ENCODE measurements at places on chromosomes 16 and 17. TPM values are rescaled to one million over a fixed set of nuclear protein-coding genes. Genes with fewer than 3 reads are reported as not detected.
A peak's percentile ranks its signal among the peaks of the same experiment; 100 is the strongest.

GRCh38 chr16:53061256-53061655 lies 6.5 kb downstream of the CHD9 start:
- no peak overlapping the region for H3K27ac ChIP-seq
- peaks cover 45% of the 10 kb centered on the region for H3K4me1 ChIP-seq
- H3K4me3 ChIP-seq, result no peak overlapping the region

DNA sequence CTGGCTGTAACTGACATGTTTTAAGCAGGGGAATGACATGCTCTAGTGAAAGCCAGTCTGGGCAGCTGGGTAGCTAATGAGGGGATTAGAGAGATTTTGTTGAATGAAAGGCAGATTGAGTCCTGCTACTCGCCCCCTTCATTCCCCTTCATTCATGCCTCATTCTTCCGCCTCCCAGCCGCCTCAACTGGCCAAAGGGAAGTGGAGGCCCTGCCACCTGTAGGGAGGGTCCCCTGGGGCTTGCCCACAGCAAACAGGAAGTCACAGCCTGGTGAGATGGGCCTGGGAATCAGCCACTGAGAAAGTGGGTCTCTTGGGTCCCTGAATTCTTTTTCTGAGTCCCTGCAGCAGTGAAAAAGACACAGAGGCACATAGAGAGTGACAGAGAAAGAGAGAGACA lies 1.1 kb upstream of the CD19 start:
- H3K27ac ChIP-seq, result no peak overlapping the region
- no peak for DNase-seq
- peaks cover 2% of the 10 kb centered on the region for H3K36me3 ChIP-seq
- H3K27me3 ChIP-seq, result peaks cover 3% of the 10 kb centered on the region
- no peak overlapping the region for H3K4me3 ChIP-seq

DNA sequence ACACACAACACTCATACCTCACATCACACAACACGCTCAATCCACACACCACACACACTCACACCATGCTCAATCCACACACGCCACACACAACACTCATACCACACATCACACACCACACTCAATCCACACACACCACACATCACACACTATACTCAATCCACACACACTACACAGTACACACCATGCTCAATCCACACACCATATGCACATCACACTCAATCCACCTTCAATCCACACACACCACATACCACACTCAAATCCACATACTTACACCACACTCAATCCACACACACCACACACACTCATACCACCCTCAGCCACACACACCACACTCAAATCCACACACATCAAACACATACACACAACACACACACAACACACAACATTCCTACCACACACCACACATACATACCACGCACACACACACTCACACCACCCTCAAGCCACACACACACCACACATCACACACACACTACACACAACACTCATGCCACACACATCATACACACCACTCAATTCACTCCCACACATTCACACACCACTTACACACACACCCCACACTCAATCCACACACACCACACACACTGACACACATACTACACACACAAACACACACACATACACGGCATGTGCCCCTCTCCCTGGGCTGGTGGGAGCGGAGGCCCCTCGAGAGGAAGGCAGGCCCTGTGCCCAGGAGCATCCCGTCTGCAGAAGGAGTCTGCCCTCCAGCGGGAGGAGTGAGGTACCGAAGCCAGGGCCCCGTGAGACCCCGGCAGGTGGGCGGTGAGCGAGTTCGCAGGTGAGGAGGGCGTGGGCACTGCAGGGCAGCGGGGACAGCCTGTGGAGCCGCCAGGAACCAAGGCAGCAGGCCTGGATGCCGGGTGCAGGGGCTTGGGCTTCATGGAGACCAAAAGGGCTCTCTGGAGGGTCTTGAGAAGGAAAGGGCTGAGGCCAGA lies 33.1 kb upstream of the RPTOR start:
- no peak for DNase-seq
- H3K4me1 ChIP-seq, result peaks cover 21% of the 10 kb centered on the region
- H3K27me3 ChIP-seq, result no peaks in the 10 kb centered on the region

TAC4 gene
- total RNA-seq, result not detected

DNA sequence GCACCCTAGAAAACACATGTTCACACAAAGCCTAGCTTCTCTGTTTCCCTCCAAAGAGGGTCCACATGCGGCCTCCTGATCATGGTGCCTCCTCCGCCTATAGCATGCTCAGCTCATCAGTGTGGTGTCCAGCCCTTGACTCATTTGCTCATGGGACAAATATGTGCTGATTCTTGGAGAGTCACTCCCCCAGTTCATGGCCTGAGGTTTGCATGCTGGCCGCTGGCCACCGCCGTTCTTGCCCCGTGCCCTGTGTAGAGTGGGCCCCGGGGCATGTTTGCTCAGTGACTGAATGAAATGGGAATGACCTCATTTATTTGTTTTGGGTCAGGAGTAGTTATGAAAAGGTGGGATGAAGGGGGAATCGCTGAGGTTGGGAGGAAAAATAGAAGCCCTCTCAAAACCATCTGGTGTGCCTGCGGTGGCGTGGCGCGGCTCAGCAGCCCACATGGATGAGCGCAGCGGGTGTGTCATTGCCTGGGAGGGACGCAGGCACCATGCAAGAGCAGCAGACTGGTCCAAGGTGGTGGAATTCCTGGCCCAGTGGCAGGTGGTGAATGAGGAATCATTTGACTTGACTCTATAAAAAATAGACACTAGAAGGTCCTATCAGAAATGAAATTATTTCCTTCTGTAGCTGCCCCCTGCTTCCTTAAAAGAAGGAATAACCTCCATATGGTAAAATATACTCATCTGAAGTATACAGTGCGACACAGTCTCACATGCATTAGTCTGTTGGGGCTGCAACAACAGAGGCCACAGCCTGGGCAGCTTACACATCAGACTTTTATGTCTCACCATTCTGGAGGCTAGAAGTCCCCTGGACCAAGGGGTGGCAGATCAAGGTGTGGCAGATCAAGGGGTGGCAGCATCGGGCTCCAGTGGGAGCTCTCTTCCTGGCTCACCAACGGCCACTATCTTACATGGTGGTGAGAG lies 31.7 kb downstream of the CRISPLD2 start:
- DNase-seq, result no peak
- peak overlapping the region; percentile 83 for H3K27ac ChIP-seq
- no peaks in the 10 kb centered on the region for H3K27me3 ChIP-seq

DNA sequence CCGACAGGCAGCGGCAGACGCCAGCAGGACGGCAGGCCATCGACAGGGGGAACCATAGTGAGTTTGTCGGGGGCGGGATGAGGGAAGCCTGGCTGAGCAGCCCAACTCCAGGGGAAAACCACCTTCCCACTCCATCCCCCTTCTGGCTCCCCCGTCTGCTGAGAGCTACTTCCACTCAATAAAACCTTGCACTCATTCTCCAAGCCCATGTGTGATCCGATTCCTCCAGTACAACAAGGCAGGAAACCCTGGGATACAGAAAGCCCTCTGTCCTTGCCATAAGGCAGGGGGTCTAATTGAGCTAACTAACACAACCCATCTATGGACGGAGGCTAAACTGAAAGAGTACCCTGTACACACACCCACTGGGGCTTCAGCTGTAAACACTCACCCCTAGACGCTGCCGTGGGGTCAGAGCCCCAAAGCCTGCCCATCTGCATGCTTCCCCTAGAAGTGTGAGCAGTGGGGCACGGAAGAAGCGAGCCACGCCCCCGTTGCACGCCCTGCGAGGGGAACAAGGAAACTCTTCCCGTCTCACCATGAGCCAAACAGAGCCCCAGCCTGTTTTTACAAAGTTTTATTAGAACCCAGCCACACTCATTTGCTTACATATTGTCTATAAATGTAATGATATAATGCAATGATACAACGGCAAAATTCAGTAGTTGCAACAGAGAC lies 4.1 kb downstream of the KRTAP29-1 start:
- H3K27ac ChIP-seq, result no peak overlapping the region
- peaks cover 2% of the 10 kb centered on the region for H3K36me3 ChIP-seq
- no peak overlapping the region for H3K4me3 ChIP-seq
- no peaks in the 10 kb centered on the region for H3K4me1 ChIP-seq

CACNG3 gene
- not detected for total RNA-seq

DNA sequence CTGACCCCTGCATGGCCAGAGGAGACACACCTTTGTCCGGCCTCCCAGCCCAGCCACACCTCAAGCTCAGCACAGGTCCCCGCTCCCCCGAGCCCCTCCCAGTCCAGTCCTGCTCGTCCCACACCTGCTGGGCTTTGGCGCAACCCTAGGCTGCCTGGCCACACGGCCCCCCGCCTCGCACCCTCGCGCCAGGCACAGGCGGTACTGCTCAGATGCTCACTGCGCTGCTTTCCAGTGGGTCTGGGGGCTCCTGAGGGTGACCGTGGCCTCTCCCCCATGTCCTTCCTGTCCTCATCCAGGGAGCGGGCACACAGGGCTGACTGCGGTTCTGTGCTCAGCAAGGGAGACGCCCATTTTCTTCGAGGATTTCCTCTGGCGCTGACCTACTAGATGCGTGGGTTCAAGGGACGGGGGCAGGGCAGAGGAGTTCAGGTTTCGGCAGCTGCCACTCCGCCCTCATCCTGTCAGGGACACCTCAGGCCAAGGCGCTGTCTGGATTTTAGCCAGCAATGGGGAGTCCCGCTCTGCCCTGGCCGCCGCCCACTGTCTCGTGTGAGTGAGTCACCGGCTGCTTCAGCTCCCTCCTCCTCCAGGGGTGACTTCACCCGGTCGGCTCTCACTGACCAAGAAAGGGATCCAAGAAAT lies 118.0 kb upstream of the ZNF469 start:
- peak overlapping the region; percentile 54 for H3K4me3 ChIP-seq
- H3K36me3 ChIP-seq, result no peaks in the 10 kb centered on the region
- peak overlapping the region; percentile 95 for H3K27ac ChIP-seq
- peaks cover 48% of the 10 kb centered on the region for H3K4me1 ChIP-seq
- peak; percentile 97 for DNase-seq
- H3K27me3 ChIP-seq, result no peaks in the 10 kb centered on the region

- peaks cover 33% of the 10 kb centered on the region for H3K36me3 ChIP-seq
- peaks cover 14% of the 10 kb centered on the region for H3K4me1 ChIP-seq
- no peak overlapping the region for H3K4me3 ChIP-seq
- no peaks in the 10 kb centered on the region for H3K27me3 ChIP-seq
- peak overlapping the region; percentile 57 for H3K27ac ChIP-seq
- peak; percentile 65 for DNase-seq
Observed at GRCh38 chr16:89117975-89118289, 24.3 kb downstream of the ACSF3 start.

NXPH3 gene
- 4.7 TPM for total RNA-seq

GRCh38 chr17:7063518-7064094 lies 16.4 kb downstream of the CLEC10A start:
- peaks cover 6% of the 10 kb centered on the region for H3K27me3 ChIP-seq
- H3K36me3 ChIP-seq, result peaks cover 5% of the 10 kb centered on the region
- H3K4me3 ChIP-seq, result no peak overlapping the region
- no peak overlapping the region for H3K27ac ChIP-seq
- no peak for DNase-seq

- no peak overlapping the region for H3K27ac ChIP-seq
- H3K4me3 ChIP-seq, result no peak overlapping the region
Observed at GRCh38 chr16:17305694-17306093, 165.1 kb downstream of the XYLT1 start.

DNA sequence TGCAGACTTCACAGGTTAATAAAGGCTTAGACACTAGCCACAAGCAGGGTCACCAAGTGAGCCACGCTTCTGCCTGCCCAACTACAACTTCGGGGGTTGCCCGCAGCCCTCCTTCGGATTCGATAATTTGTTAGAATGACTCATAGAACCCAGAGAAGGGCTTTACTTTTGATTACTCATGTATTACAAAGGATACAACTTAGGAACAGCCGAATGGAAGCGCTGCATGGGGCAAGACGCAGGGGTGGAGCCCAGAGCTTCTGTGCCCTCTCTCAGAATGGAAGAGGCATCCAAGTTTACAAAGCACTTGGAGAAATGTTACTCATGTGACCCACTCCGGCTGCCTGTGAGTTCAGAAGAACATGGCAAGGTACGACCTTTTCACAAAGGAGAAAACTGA lies 7.5 kb upstream of the CDH5 start:
- peaks cover 11% of the 10 kb centered on the region for H3K27me3 ChIP-seq
- peaks cover 20% of the 10 kb centered on the region for H3K4me1 ChIP-seq
- H3K4me3 ChIP-seq, result no peak overlapping the region
- H3K36me3 ChIP-seq, result no peaks in the 10 kb centered on the region
- H3K27ac ChIP-seq, result no peak overlapping the region

NPIPB9 gene
- total RNA-seq, result 2.9 TPM

DNA sequence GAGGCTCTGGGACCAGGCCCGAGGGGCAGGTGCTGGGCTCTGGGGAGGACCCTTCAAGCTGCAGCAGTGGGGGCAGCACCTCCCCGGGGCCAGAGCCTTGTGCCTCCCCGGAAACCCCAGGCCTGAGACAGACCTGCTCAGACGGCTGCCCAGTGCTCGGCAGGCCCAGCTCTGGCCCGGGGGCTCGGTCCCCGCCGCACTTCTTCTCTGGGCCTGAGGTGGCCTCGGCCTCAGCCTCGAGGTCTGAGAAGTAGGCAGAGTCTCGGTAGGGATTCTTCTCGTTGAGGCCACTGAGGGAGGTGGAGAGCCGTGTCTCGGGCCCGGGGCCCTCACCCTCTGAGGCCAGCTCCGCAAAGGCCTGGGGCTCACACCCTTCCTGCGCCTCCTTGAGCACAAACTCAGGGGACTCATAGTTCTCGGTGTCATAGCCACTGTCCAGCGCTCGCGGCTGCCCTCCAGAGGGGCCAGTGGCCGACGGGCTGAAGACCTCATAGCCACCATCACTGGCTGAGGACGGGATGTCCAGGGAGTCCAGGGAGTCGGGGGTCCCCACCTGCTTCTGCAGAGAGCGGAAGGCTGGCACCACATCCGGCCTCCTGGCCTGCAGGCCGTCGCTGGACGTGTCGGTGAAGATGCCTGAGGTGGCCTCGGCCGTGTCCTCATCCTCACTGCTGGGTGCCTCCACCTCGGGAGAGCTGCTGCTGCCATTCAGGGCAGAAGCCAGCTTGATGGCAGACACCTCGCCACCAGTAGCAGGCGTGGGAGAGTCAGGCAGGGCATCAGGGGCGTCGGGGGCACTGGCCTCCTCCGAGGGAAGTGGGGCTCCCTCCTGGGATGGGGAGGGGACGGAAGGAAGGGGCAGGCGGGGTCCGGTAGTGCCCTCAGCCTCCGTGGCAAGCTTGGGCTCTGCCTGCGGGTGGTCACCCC lies 44.3 kb upstream of the PVALEF start:
- DNase-seq, result no peak
- no peaks in the 10 kb centered on the region for H3K36me3 ChIP-seq
- H3K27ac ChIP-seq, result no peak overlapping the region

- no peak overlapping the region for H3K4me3 ChIP-seq
- no peaks in the 10 kb centered on the region for H3K4me1 ChIP-seq
- peaks cover 19% of the 10 kb centered on the region for H3K27me3 ChIP-seq
- H3K36me3 ChIP-seq, result no peaks in the 10 kb centered on the region
- no peak for DNase-seq
Observed at GRCh38 chr16:1028056-1028455, 44.5 kb upstream of the SSTR5 start.

DNA sequence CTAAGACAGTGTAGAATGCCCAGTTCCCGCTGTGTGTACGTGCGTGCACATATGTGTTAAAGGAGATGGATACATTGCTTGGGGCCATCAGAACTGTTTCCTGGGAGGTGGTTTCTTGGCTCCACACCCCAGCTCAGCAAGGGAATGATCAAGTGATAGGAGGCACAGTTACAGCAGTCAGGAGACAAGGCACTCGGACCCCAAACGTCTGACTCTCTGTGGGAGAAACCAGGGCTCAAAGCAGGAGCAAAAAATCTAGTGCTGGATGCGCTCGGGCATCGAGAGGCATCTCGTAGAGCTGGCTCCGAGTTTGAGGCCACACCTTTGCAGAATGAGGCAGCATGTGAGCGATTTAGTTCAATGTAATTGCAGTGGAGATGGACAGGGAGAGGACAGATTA lies 71.9 kb downstream of the RBBP6 start:
- DNase-seq, result no peak
- H3K4me3 ChIP-seq, result no peak overlapping the region
- no peak overlapping the region for H3K27ac ChIP-seq
- peaks cover 19% of the 10 kb centered on the region for H3K4me1 ChIP-seq
- H3K27me3 ChIP-seq, result peaks cover 9% of the 10 kb centered on the region

Measured in chondrocyte (in vitro differentiated cells).